ENCODE measurements at places on chromosomes 13 and 19. TPM values are rescaled to one million over a fixed set of nuclear protein-coding genes. Genes with fewer than 3 reads are reported as not detected.

DNA sequence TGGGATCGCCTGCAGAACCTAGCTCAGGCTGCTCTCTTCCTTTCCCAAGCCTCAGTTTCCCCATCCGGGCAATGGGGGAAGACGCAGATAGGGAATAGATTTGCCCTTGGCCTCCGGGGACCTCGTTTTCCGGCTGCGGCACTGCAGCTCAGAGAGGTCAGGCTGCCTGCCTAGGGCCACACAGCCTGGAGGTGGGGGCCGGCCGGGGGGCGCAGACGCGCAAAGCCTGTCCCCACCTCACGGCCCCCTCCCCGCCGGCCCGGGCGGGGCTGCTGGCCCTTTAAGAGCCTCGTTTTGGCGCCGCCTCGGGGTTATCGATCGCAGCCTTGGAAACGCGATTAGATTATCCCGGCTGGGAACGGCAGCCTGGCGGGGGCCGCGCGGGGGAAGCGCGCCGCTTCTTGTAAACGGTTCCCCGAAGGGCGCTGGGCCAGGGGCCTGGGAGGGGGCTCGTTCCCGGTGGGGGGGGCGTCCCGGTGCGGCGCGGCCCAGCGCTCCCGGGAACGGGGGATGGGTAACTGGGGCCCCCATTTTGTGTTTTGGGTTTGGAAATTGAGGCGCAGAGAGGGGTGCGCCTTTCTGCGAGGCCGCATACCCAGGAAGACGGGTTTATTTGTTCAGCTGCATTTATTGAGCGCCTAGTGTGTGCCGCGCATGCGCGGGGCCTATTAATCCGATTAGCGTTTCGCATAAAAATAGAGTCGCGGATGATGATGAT is 23.4 kb upstream of the TCF3 start:
- H3K36me3 ChIP-seq = no peaks in the 10 kb centered on the region
- peaks cover 22% of the 10 kb centered on the region for H3K27me3 ChIP-seq
- no peak overlapping the region for H3K27ac ChIP-seq
- DNase-seq = no peak

DNA sequence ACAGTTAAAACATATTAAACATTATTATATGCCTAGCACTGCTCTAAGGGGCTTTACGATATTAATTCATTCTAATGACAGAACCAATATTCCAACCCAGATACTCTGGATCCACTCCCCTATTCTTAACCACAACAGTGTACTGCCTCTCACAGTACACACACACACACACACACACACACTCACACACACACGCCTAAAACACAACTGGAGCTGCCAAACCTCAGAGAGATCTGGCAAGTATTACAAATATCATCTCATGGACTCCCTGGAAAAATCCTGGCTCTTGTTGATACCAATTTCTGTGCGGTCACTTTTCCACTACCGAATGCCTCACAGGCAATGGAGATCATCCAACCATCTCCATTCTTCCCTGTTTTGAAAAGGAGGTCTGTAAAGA is 1.3 kb downstream of the ZNF780A start:
- peaks cover 10% of the 10 kb centered on the region for H3K4me1 ChIP-seq
- H3K27me3 ChIP-seq = no peaks in the 10 kb centered on the region
- peak; percentile 49 for DNase-seq
- H3K36me3 ChIP-seq = no peaks in the 10 kb centered on the region

GRCh38 chr19:36257520-36257876 is 42.6 kb downstream of the ZNF146 start:
- no peak overlapping the region for H3K27ac ChIP-seq
- no peaks in the 10 kb centered on the region for H3K27me3 ChIP-seq
- H3K4me3 ChIP-seq = peak overlapping the region; percentile 72
- peak; percentile 26 for DNase-seq

- no peaks in the 10 kb centered on the region for H3K4me1 ChIP-seq
- no peak overlapping the region for H3K27ac ChIP-seq
- no peaks in the 10 kb centered on the region for H3K36me3 ChIP-seq
- no peak overlapping the region for H3K4me3 ChIP-seq
Measured at GRCh38 chr13:37929308-37929707, 59.7 kb upstream of the TRPC4 start.

NTF4 gene
- not detected for total RNA-seq

- no peak for DNase-seq
- H3K4me3 ChIP-seq = no peak overlapping the region
- H3K36me3 ChIP-seq = no peaks in the 10 kb centered on the region
- H3K27ac ChIP-seq = no peak overlapping the region
- H3K4me1 ChIP-seq = no peaks in the 10 kb centered on the region
Measured at GRCh38 chr19:16259385-16260159, 61.9 kb downstream of the AP1M1 start.

- peak; percentile 3 for DNase-seq
- no peaks in the 10 kb centered on the region for H3K27me3 ChIP-seq
- H3K4me1 ChIP-seq = peaks cover 7% of the 10 kb centered on the region
- no peak overlapping the region for H3K27ac ChIP-seq
- no peak overlapping the region for H3K4me3 ChIP-seq
Measured at GRCh38 chr13:49569993-49570689, 15.2 kb downstream of the RCBTB1 start.

DNA sequence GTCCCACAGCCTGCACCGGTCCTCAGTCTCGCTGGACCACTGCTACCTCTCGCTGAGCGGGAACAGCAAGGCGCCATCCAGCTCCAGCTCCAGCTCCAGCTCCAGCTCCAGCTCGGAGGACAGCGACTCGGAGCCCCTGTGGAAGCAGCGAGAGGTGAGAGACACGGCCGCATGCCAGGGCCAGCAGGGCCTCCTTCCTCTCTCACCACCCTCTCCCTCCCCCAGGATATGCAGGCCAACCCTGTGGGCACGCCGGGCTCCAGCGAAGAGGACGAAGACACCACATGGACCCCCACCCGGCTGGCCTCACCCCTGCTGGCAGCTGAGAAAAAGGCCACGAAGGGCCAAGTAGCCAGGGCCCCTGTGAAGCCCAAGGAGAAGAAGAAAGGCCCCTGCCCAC is 7.3 kb downstream of the SIX5 start:
- H3K4me1 ChIP-seq = peaks cover 5% of the 10 kb centered on the region
- H3K4me3 ChIP-seq = no peak overlapping the region
- no peak overlapping the region for H3K27ac ChIP-seq
- no peaks in the 10 kb centered on the region for H3K36me3 ChIP-seq

STK11 gene
- 64.1 TPM for total RNA-seq

GRCh38 chr13:51907040-51907732 is 45.4 kb downstream of the CCDC70 start:
- H3K36me3 ChIP-seq = no peaks in the 10 kb centered on the region
- H3K27me3 ChIP-seq = peaks cover 15% of the 10 kb centered on the region
- H3K4me3 ChIP-seq = no peak overlapping the region
- no peak for DNase-seq

TSHZ3 gene
- 24.0 TPM for total RNA-seq

- 0 out of 2 replicates have a peak overlapping the region, but pooled peaks have one; percentile 16 for H3K4me3 ChIP-seq
- H3K27ac ChIP-seq = peak overlapping the region; percentile 34
- H3K27me3 ChIP-seq = no peaks in the 10 kb centered on the region
- H3K4me1 ChIP-seq = peaks cover 37% of the 10 kb centered on the region
Measured at GRCh38 chr13:44906230-44906629, 83.0 kb downstream of the NUFIP1 start.

ONECUT3 gene
- total RNA-seq = not detected

DNA sequence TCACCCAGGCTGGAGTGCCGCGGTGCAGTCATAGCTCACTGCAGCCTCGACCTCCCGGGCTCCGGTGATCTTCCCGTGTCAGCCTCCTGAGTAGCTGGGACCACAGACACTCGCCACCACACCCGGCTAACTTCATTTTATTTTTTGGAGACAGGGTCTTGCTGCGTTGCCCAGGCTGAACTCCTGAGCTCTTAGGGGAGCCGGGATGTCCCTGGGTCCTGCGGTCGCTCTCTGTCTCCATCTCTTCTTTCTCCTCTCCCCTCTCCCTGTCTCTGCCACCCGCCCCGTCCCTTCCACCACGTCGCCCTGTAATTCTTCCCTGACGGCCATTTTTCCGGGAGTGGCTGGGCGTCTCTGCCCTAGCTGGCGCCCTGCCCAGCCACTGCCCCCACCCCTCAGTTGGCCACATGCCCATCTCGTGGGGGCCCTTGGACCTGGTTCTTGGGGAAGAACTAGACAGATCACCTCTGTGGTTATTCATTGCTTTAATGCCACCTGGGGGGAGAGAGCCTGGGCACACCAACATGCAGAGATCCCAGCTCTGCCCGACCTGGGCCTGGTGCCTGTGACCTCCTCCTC is 18.9 kb downstream of the ARID3A start:
- H3K4me1 ChIP-seq = no peaks in the 10 kb centered on the region
- H3K4me3 ChIP-seq = no peak overlapping the region
- H3K36me3 ChIP-seq = no peaks in the 10 kb centered on the region
- no peaks in the 10 kb centered on the region for H3K27me3 ChIP-seq
- no peak overlapping the region for H3K27ac ChIP-seq
- no peak for DNase-seq

IQCN gene
- total RNA-seq = 0.11 TPM

- DNase-seq = peak; percentile 60
- no peak overlapping the region for H3K27ac ChIP-seq
- H3K4me3 ChIP-seq = no peak overlapping the region
- no peaks in the 10 kb centered on the region for H3K4me1 ChIP-seq
Measured at GRCh38 chr19:7970716-7971448, 27.4 kb upstream of the TIMM44 start.

DNA sequence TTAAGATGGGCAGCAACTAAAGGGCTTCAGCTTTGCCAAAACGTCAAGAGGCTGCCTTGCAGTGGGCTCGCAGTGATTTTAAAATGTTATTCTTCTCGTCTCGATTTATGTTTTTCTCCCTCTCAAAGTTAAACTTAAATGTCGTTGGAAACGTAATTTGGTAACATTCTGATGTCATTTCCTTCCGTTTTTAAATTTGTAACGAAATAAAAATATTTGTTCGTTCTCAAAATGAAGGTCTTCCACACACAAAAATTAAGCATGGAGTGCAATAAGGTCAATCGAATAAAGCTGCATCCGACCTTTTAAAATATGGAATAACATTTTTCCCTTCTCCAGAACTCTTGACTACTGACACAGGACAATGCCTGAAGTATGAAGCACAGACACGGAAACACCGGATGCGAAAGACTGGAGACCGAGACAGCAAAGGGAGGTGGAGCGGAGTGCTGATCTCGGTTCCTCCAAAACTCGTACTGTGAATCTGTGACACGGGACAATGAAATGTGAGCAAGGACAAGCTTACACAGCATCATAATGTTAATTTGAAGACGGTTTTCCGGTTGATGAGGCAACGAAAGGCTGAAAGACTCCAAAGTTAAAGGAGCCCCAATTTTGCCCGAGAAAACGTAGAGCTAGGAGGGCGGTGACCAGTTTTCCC is 850 bp downstream of the MTMR6 start:
- peak overlapping the region; percentile 87 for H3K4me3 ChIP-seq
- no peaks in the 10 kb centered on the region for H3K27me3 ChIP-seq
- peaks cover 29% of the 10 kb centered on the region for H3K4me1 ChIP-seq
- peak; percentile 81 for DNase-seq
- no peaks in the 10 kb centered on the region for H3K36me3 ChIP-seq

SIGLEC5 gene
- total RNA-seq = not detected

DNA sequence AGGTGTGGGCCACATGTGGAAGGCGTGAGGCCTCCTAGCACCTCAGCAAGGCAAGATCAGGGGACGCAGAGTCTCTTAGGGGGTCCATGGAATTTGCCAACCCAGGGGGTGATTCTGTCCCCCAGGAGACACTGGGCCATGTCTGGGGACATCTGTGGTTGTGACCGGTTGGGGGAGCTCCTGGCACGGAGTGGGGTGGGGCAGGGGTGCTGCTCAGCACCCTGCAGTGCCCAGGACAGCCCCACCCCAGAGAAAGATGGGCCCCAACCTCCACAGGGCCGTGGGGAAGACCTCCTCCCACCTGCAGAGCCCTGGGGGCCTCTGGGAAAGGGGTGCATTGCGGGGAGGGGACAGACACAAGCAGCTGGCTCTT is 4.0 kb downstream of the MKNK2 start:
- peaks cover 18% of the 10 kb centered on the region for H3K4me1 ChIP-seq
- H3K4me3 ChIP-seq = no peak overlapping the region

- H3K27ac ChIP-seq = no peak overlapping the region
- no peak for DNase-seq
- H3K27me3 ChIP-seq = no peaks in the 10 kb centered on the region
- no peaks in the 10 kb centered on the region for H3K36me3 ChIP-seq
Measured at GRCh38 chr13:106373304-106373988, 162.0 kb downstream of the EFNB2 start.

Measured in GM23248 (cell line).